Stimulated activated CD4-positive, alpha-beta T cell treated with anti-CD3 and anti-CD28 coated beads, Interleukin-2, amount 100 ng/mL, for 24 hours (primary cell): ENCODE measurements at places on chromosomes 12 and 14.

DNA sequence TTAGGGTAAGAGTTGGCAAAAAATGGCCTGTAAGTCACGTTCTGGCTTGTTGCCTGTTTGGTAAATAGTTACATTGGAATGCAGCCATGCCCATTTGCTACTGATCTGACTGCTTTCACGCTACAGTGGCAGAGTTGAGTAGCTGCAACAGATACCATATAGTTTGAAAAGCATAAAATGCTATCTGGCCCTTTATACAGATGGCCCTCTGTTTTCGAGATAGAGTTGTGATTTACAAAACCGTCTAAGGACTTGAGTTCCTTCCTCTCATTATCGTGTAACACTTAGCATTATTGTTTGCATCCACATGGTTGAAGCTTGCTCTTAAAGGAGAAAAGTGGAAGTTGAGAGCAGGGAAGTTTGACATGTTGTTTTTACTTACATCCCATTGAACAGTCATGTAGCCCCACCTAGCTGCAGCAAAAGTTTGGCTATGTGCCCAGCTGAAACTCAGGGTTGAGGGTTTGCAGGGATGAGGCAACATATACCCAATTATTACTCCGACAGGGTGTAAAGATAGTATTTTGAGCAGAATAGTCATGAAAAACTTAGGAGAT, 11.3 kb upstream of the SCFD1 start:
- no peak for DNase-seq

DNA sequence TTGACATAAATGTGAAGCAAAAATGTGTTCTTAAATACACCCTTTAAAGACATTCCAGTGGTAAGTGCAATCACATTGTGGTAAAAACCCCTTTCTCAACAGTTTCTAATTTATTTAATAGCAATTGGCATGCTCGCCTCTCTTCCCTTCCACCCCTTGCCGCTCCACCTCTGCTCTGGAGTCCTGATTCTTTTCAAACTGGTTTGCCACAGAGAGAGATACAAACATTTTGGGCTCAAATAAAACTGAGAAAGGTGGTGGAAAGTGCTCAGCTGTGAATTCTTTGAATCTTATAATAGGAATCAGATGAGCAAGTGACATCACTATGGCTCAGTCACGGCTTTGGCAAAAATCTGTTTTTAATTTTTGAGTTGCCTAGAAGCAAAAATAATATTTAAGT, 993.9 kb downstream of the GALC start:
- no peak for DNase-seq

DNA sequence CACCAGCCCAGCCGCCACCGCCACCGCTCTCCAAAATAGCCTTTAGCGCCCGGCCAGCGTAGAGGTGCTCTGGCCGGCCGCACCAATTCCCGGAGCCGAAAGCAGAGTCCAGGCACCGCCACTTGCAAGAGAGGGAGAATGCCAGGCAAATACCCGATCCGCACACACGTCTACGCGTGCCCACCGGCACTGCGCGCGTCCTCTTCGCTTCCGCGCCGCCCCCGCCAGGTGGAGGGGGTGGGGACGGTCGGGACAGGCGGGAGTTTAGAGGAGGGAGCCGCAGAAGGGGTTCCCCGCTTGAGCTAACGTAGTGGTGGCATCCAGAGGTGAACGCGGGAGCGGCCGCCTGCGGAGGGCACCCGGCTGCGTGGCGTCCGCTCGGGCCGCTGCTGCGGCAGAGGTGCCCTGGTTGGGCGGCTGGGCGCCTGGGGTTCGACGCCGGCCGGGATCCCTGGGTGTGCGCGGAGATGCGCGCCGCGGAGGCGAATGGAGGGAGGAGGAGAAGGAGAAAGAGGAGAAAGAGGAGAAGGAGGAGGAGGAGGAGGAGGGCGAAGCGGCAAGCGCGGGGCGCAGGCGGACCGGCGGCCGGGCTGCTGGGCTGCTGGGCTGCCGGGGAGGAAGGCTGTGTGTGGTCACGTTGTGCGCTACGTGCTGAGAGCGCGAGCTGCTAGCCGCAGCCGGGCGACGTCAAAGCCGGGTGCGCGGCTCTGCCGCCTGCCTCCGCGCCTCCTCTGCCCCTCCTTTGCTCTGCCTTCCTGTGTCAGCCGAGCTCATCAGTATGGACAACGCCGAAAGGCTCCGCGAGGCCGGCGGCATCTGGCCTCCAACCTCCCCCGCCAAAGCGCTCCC, at the start of gene MDGA2:
Gene MDGA2 (minus strand): TSS at position 140 of the 849 bp plus-strand sequence.
- DNase-seq = no peak

DNA sequence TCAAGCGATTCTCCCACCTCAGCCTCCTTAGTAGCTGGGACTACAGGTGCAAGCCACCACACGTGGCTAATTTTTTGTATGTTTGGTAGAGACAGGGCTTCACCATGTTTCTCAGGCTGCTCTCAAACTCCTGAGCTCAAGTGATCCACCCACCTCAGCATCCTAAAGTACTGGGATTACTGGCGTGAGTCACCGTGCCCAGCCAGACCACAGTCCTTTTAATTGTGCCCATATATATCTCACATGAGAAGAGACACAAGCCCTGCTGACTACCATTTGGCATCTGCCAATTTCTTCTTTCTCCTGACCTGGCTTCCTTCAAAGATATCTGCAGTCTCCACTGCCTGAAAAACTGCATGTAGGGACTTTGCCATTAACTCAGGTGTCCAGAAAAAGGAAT, 142.5 kb downstream of the DPY19L2 start:
- DNase-seq = no peak

DNA sequence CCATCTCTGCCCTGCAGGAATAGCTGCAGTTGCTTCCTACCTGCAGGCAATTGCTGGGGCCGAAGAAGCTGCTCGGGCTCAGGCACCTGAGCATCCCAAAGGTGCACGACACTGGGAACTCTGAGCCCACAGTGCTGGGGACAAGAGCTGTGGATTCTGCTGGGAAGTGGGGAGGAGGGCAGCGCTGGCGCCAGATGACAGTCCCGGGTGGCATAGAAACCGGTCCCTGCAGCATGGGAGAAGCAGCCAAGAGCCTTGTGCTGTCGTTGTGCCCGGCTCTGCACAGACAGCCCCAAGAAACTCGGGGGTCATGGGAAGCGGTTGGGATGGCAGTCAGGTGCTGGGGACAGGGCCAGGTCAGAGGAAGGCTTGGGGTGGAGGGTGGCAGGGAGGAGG, 529 bp downstream of the LRTM2 start:
- DNase-seq = no peak

- DNase-seq = no peak
Measured at GRCh38 chr12:75634244-75635222, 123.1 kb upstream of the KRR1 start.

- no peak for DNase-seq
Measured at GRCh38 chr12:110141389-110141788, 17.2 kb downstream of the IFT81 start.

- no peak for DNase-seq
Measured at GRCh38 chr12:53939141-53940108, 794 bp downstream of the HOXC13 start.

- no peak for DNase-seq
Measured at GRCh38 chr12:128111333-128111732, 155.6 kb upstream of the TMEM132C start.

DNA sequence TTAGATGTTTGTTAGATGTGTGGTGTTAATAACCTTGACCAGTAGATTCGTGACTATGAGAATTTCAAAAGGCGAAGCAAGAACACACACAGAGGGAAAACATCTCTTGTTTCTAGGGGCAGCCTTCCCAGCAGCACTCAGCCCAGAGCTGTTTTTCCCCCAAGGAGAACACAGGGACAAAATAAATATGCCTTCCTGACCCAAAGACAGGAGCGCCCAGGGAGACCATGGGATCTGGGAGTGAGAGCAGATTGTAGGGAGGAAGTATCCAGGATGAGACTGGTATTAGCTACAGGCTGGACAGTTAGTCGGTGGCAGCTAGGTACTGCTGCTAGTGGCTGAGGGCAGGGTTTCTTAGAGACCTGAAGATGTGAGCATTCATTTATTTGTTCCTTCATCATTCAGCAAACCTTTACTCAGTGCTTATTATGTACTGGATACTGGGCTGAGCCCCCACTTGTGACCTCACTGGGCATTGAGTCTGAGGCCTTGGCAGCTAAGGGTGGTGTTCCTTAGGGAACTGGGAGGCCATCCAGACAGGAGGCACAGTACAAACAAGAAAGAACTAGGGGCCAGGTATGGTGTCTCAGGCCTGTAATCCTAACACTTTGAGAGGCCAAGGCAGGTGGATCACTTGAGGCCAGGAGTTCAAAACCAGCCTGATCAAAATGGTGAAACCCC, 469.8 kb downstream of the ZFP36L1 start:
- no peak for DNase-seq

DNA sequence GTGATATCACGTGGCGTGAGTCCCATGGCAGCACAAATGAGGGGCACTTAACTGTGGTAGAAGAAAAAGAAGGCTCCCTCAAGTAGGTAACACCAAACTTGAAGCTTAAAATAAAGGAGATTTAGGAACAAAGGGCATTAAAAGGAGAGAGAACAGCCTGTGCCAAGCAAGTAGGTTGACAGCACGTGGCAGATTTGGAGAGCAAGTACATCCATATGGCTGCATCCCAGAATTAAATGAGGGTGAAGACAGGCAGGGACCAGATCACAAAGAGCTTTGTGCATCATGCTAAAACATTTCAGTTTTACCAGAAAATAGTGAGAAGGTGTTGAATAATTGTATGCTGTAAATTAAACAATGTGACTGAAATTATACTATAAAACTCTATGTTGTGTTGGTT, 32.8 kb downstream of the KCNMB4 start:
- DNase-seq = no peak

DNA sequence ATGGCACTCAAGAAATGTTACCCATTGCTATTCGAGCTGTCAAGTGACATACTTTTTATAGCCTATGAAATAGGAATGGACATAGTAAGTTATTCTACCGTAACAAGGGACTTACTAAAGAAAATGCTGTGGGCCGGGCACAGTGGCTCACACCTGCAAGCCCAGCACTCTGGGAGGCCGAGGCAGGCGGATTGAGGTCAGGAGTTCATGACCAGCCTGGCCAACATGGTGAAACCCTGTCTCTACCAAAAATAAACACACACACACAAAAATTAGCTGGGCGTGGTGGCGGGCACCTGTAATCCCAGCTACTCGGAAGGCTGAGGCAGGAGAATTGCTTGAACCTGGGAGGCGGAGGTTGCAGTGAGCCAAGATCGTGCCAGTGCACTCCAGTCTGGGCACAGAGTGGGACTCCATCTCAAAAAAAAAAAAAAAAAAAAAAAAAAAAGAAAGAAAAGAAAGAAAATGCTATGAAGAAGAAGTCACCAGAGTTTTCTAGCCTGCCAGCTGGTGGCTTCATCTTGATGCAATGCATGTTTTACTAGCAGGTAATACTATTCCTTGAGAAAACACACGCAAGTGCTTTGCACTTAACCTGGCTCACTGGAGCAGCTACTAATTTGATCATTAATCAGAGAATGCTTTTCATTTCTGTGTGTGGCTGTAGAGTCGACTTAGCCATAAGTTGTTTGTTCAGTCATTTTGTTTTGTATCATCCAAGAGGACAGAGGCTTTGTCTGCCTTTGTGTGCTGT, 166.7 kb upstream of the MYL2 start:
- DNase-seq = no peak

DNA sequence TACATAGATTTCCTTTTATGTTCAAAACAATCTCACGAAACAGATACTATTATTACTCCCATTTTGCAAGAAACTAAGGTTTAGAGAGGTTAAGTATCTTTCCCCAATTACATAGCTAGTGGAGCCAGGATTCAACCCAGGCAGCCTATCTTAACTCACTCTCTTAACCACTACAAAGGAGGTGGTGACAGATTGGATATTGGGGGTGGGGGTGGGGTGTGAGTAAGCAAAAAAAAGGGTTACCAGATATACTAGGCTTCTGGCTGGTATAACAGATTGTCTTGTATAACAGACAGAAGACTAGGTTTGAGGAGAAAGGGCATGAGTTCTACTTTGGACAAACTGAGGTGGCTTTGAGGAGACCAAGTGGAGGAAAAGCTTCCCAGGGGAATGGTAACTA, 2.1 kb downstream of the GMFB start:
- DNase-seq = no peak

DNA sequence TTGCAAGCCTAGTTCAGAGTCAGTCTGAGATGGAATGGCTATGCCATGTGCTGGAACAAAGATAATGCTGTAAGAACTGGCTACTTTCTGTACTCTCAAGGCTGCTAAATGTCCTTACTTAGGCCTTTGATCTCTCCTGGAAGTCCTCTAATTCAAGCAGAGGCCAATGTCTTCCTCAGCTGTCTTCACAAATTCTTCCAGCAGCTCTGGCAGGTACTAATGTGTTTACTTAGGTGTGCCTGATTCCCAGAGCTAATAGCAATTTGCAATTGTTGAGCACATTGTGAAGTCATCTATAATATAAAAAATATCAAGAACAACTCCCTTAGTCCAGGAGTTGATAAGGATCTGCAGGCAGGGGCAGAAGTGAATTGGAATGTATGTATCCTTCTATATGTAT, 3.8 kb upstream of the MYF5 start:
- no peak for DNase-seq

DNA sequence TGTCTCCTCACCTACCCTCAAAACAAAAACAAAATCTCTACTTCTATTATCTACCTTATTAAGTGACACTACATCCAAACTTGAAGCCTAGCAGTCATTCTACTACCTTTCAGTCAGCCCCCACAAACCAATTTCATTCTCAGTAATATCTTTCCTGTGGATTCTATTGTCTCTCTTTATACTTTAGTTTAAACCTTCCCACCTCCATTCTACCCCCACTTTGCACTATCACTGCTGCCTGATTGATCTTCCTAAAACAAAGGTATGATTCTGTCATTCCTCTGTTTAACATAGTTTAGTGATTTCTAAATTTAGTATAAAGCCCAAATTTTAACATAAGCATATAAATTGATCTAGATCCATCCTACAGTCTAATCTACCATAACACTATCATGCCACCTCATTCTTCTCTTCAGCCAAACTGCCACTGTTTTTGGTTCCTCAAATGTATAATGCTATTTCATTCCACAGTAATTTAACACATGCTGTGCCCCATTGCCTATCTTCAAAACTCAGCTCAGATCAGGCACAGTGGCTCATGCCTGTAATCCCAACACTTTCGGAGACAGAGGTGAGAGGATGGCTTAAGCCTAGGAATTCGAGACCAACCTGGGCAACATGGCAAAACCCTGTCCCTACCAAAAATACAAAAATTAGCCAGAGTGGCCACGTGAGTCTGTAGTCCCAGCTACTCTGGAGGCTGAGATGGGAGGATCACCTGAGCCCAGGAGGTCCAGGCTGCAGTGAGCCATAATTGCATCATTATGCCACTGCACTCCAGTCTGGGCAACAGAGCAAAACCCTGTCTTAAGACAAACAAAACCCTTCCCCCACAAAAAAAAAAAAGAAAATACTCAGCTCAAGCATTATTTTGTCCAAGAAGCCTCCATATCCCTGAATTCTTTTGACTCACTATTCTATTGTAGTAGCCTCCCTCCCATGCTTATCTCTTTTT, 3.1 kb upstream of the STRN3 start:
- no peak for DNase-seq

- DNase-seq = peak; percentile 80
Measured at GRCh38 chr12:120439646-120440247, 1.8 kb downstream of the COX6A1 start.
